SW 1271 (cell line): ENCODE measurements at places on chromosomes 3 and 15.

DNA sequence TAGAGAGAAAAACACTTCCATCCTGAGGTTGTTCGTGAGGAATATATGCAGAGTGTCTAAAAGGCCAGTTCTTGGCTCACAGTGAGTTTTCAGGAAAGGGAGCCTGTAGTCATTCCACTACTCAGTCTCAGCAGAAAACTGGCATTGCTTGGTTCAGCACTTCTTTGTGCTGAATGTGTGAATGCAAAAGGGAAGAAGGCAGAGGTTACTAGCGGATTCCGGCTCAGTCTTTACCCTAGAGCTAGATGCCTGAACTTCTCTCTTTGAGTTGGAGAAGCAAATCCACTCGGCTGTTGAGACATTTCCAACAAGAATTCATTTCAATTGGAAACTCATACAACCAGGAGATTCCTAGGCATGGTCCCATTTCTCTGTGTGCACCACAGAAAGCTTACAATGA is 23.1 kb upstream of the FRMD4B start:
- no peak for DNase-seq

- DNase-seq = no peak
Observed at GRCh38 chr3:46930945-46931403, 45.6 kb downstream of the CCDC12 start.

GRCh38 chr3:58679446-58679845 is 12.9 kb upstream of the FAM3D start:
- DNase-seq = no peak

GRCh38 chr3:156637480-156638022 is 36.8 kb upstream of the TIPARP start:
- DNase-seq = no peak

DNA sequence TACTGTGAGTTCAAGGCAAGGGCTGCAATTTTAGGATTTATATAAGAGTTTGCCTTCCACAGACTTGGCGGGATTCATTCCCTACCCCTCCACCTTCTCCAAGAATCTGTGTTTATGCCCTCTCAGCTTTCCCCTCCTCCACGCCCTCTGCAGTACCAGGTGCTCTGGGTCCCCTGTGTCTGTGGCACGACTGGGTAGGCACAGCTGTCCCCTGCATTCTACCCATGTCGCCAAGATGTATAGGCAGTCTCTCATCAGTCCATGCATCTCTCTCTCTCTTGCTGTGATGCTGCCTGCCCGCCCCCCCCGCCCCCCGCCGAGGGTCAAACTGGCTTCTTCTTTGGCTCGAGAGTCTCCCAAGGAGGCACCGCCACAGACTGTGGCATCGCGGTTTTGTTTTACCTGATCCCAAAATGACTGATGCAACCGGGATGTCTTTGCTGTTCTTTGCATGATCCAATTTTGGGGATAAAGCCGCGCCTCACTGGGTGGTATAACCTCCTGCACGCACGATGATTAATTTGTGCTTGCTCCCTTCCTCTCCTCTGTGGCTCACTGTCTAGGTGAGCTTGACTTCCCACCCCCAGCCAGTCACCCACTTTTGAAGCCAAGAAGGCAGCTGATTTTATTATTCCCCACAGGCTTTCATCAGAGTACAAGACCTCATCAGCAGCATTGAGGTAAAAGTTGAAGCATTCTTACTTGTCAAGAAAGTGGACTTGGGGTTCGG is 43.7 kb downstream of the EFCAB12 start:
- DNase-seq = no peak
